ENCODE measurements at places on chromosomes 6 and 20.

- no peak for DNase-seq
Measured at GRCh38 chr6:66190858-66191257, 483.8 kb upstream of the EYS start.

- DNase-seq = no peak
Measured at GRCh38 chr20:3413393-3413889, 6.0 kb upstream of the DNAAF9 start.

GRCh38 chr6:71621918-71622519 is 264.3 kb upstream of the RIMS1 start:
- no peak for DNase-seq

GRCh38 chr6:46921731-46922130 is at the start of gene ADGRF5:
Gene ADGRF5, minus strand, starts transcription at chr6:46921938. Its CDS starts 15,176 bp downstream, at chr6:46906762.
- DNase-seq = no peak

- no peak for DNase-seq
Measured at GRCh38 chr20:24909086-24909780, 39.8 kb upstream of the CST7 start.

DNA sequence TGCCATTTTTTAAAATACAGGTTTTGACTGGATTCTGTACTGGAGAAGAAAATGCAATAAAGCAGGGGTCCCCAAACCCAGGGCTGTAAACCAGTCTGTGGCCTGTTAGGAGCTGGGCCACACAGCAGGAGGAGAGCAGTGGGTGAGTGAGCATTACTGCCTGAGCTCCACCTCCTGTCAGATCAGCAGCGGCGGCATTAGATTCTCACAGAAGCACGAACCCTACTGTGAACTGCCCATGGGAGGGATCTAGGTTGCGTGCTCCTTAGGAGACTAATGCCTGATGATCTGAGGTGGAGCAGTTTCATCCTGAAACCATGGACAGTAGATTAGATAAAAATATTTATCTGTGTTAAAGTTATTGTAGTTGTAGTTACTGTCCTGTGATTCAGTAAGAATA is 21.1 kb upstream of the FBXO9 start:
- no peak for DNase-seq

- DNase-seq = no peak
Measured at GRCh38 chr6:138545621-138545980, 46.3 kb upstream of the NHSL1 start.

- no peak for DNase-seq
Measured at GRCh38 chr20:44901974-44902373, 7.9 kb upstream of the PABPC1L start.

DNA sequence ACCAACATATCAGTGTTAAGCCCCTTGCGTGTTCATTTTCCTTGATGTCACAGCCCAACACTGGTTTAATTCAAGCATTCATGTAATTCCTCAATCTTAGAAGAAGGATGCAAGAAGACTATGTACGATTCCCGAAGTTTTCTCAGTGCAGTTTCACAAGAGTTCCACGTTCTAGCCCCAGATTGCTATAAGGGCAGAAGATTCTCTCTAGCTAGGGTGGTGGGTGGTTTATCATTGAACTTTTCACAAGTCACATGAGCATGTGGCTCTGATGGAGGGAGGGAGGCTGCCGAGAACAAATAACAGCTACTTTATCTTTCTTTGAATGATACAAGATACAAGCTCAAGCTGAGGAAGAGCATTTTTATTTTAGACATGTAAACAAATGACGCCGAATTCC is 71.9 kb upstream of the NHSL1 start:
- no peak for DNase-seq

- DNase-seq = no peak
Measured at GRCh38 chr20:24469116-24469893, at the start of gene SYNDIG1. Gene SYNDIG1, plus strand, starts transcription at chr20:24469629. Its CDS starts 73,469 bp downstream, at chr20:24543098.

DNA sequence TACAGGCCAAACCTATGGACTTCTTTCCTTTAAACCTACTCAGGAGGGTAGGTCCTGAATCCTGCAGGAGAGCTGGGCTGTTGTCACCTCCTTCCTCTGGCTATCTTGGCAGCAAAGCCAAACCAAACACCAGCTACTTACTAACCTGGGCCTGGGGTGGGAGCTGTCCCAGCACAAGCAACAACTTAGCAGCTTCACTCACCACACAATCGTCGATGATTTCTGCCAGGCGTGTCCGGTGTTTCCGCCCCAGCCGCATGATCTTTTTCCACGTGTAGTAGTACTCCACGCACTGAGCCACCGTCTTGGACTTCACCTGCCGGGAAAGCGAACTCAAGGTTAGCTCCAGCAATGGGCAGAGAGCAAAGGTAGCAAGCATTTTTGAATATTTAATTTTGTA is 25.4 kb upstream of the MRPS10 start:
- no peak for DNase-seq

GRCh38 chr6:15802466-15802865 is 139.6 kb upstream of the DTNBP1 start:
- no peak for DNase-seq

GRCh38 chr6:100559859-100560258 is 95.1 kb upstream of the SIM1 start:
- DNase-seq = no peak

GRCh38 chr20:59765599-59766177 is 161.3 kb downstream of the PHACTR3 start:
- DNase-seq = no peak

GRCh38 chr6:147023581-147023980 is 180.6 kb upstream of the STXBP5 start:
- no peak for DNase-seq

- DNase-seq = no peak
Measured at GRCh38 chr20:45229264-45230056, 8.3 kb downstream of the SEMG2 start.

GRCh38 chr6:78605909-78606446 is 261.4 kb upstream of the IRAK1BP1 start:
- no peak for DNase-seq

GRCh38 chr20:11204926-11205768 is 531.3 kb upstream of the JAG1 start:
- no peak for DNase-seq

- DNase-seq = no peak
Measured at GRCh38 chr6:155185544-155185943, 78.3 kb upstream of the CLDN20 start.

DNA sequence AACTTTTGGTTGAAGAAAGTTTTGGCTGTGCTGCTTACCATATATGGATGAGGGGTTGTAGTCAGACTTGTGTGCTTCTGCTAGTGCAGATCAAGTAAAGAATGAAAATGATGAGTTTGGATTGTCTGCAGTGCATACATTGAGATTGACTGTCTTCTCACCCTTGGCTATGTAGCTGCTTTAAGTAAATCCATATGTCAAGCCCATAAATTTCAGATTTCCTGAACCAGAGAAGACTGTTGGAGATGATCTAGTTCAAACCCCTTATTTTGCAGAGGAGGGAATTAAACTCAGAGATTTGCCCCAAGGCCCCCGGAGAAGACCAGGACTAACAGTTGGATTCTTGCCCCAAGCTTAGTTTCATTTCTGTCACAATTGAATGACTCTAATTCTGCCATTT is 67.2 kb downstream of the PKIB start:
- no peak for DNase-seq

GRCh38 chr6:143449714-143450452 is 612 bp downstream of the ADAT2 start:
- DNase-seq = no peak

DNA sequence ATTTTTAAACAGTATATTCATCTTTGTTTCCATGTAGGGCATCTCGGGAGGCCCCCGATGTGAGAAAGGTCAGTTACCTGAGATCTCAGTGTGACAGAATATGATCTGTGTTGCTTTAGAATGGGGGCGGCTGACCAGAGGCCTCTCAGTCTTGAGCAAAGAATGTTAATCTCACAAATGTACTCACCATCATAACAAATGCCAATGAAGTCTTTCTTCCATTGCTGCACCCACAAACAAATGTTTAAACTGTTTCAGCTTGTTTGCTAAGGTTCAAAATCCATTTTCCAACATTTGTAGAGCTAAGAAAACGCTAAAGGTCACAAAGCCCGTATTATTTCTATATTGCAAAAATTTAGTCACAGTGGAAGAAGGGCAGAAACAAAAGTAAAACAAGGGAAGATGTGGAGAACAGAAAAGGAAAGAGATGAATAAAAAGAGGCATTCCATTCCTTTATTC is 31.8 kb downstream of the ELOVL2 start:
- no peak for DNase-seq

DNA sequence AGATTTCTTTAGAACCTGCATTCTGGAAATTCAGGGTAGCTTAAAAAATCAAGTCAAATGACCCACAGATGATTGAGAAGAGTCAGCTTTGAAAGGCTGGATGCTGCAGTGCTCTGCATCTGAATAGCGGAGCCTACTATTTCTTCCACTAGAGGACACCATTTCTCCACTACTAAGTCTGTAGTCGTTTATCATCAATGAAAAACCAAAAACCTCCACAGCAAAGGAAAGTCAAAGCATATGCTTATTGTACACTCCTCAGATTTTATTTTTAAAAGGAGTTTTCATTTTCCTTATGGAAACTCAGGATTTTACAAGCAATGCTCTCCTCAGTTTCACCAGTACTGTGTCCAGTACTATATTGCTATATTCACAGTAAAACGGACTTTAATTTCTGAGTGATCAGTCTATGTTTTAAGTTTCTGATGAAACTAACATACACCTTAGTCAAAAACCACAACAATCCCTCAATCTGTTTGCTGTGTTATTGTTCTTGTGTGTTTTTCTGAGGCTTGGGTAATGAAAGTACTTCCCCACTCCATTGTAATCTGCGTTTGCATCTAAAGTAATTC is 50.5 kb upstream of the ENPP5 start:
- no peak for DNase-seq

- DNase-seq = no peak
Measured at GRCh38 chr6:144008846-144009245, 787 bp upstream of the PLAGL1 start.

DNA sequence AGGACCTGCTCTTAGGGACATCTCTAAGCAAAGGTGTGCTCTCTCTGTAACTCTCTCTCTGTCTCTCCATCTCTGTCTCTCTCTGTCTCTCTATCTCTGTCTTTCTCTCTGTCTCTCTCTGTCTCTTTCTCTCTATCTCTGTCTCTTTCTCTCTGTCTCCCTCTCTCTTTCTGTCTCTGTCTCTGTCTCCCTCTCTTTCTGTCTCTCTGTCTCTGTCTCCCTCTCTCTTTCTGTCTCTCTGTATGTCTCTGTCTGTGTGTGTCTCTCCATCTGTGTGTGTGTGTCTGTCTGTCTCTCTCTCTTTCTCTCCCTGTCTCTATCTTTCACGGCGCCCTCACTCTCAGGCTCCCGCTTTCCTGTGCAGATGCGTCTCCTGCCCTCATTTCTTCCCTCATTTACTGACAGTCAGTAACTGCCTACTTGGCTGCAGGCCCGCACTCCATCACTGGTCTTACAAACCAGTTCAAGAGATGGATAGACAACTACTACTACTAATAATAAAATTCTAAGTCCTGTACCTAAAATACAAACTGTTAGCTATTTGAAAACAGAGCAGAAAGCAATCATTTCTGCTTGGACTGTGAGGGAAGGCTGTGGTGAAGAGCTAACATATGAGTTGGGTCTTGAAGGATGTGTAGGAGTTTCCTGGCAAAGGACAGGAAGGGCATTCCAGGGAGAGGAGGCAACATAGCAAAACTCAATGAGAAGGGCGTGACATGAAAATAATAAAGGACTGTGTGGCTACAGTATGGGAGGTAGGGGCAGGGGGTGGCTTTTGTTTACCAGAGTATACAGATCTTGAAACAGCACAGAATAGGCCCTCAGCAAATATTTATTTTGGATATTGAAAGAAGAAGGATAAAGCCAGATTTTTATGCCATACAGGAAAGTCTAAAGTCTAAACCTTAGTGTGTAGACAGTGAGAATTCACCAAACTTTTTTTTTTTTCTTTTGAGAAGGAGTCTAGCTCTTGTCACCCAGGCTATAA is 67.8 kb upstream of the TAB2 start:
- no peak for DNase-seq

GRCh38 chr6:42572523-42572922 is 8.7 kb downstream of the UBR2 start:
- no peak for DNase-seq

- DNase-seq = no peak
Measured at GRCh38 chr6:53526000-53526399, 18.9 kb downstream of the GCLC start.

- no peak for DNase-seq
Measured at GRCh38 chr20:513429-513828, 30.2 kb downstream of the CSNK2A1 start.

DNA sequence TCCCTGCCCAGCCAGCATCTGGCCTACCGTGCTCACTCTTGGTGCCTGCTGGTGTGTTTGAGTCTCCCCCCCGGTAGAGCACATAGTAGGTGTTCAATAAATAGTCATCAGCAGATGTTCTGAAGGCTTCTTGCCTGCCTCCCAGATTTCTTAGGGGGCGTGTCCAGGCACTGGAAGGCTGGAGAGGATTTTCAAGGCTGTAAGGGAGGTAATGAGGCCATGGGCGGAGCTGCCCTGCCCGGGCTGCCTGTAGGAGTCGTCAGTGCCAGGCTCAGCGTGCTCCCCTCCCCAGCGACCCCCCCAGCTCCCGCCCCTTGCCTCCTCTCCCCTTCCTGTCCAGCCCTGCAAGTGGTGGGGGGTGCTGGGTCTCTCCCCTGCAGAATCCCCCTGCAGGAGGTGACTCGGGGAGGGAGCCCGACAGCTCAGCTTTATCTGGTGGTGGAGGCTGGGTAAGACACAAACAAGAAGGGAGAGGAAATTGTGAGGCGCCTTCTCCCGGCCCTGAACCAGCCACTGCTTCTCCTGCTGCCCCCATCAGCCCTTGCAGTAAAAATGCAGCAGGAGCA is 55.9 kb downstream of the BCAS4 start:
- DNase-seq = no peak

GRCh38 chr6:149483334-149483725 is 1.5 kb downstream of the ZC3H12D start:
- no peak for DNase-seq

- no peak for DNase-seq
Measured at GRCh38 chr6:167244991-167245390, 46.1 kb upstream of the UNC93A start.

- DNase-seq = no peak
Measured at GRCh38 chr20:2653556-2654383, 1.3 kb downstream of the NOP56 start.

DNA sequence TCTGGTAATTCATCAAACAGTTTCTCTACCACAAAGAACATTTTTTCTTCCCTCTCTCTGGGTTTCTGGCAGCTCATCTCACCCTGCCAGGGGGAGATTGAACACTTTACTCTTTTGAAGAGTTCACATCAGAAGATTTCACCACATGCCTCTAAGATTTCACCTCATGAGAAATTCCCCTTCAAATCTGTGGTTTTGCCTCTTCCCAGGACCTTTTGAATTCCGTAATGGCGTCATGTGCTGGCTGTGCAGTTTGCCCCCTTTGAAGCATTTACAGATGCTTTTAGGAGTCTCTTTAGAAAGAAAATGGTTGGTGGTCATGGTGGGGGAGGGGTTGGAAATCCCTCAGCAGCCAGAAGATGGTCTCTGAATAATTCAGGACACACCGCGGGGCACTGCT is 486.1 kb downstream of the QKI start:
- DNase-seq = no peak

GRCh38 chr6:4420160-4420865 is 284.9 kb upstream of the ECI2 start:
- no peak for DNase-seq

GRCh38 chr20:25247518-25247955 is 348 bp upstream of the PYGB start:
- no peak for DNase-seq
